ENCODE measurements at places on chromosomes 1 and 21.
A peak's percentile ranks its signal among the peaks of the same experiment; 100 is the strongest.

GRCh38 chr1:248750496-248750895 lies 5.1 kb downstream of the LYPD8 start:
- no peak for DNase-seq

- DNase-seq = no peak
Measured at GRCh38 chr1:178528228-178528952, 15.5 kb downstream of the TEX35 start.

GRCh38 chr1:101219924-101220870 lies 16.6 kb upstream of the S1PR1 start:
- no peak for DNase-seq

DNA sequence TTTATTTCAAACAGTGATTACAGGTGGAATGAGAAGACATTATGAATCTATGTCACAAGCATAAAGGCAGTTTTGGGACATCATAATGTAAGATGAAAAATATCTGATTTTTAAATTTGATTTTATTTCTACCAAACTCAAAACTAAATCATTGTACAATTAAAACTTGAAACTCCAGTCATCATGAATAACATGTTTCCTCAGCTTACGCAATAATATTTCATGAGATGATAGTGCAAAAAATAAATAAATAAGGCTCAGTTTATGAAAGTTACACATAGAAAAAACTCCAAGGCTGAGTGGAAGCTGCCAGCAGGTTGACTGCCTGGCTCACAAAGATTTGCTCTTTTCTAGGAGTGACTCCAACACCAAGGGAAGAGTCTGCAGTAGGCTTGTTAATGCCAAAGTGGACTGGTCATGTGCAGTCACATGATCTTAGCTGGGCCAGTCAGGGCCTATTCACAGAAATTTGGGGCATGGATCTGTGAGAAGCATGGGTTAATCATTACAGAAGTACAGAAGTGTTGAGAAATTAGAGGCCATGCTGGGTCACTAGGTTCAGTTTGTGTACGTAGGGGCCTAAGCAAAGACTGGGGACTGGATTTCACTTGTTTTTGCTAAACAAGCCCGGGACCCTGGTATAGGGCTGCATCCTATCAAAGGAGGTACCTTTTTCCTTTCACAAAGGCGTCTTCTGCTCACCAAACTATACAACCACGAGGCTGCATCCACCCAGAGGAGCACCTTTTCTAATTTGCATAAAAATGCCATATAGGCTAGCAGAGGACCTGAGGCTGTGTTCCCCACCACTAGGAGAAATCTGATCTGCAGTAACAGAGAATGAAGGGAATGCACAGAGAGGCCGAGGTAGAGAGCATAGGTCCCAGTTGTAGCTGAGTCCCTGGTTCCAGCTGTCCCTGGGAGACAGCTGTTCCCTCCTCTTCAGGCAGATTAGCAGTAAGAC lies 4.9 kb upstream of the ABCA4 start:
- DNase-seq = no peak

DNA sequence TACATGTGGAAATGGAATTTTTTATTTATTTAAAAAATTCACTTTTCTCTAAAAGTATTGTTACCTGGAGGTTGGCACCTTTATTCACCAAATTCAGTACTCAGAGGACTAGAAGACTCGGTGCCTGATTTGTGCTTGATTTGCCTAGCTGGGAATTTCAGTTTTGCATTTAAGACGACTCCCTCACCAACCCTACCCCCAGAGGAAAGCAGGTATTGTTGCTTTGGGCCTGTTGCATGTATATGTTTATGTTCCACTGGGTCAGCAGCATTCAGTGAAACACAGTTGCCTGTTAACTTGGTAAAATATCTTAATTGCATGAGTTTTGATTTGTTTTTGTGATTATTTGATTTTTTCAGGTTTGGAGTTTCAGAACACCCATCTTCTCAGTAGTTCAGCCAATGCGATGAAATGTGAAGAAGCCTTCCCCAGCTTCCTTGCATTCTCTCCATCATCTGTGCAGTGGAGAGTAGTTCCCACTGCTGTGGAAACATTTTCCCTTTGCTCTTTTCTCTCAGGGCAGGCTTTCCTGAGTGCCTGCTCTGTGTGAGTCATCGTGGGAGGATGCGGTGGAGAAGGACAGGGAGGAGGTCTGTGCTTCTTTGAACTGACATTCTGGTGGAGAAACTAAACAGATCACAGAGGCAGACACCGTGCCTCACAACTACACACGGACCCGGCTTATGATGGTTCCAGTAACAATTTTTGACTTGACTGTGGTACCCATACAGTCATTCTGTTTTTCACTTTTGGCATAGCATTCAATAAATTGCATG lies 6.4 kb downstream of the ADARB1 start:
- DNase-seq = peak; percentile 71

All from CD4-positive, CD25-positive, alpha-beta regulatory T cell (primary cell).